ENCODE measurements at places on chromosomes 2 and 18.

- DNase-seq = no peak
Measured at GRCh38 chr18:10121786-10122515, 208.1 kb downstream of the VAPA start.

GRCh38 chr18:42113529-42114191, 158.6 kb downstream of the PIK3C3 start:
- no peak for DNase-seq

GRCh38 chr2:136281281-136282114, 163.5 kb upstream of the CXCR4 start:
- peak; percentile 43 for DNase-seq

DNA sequence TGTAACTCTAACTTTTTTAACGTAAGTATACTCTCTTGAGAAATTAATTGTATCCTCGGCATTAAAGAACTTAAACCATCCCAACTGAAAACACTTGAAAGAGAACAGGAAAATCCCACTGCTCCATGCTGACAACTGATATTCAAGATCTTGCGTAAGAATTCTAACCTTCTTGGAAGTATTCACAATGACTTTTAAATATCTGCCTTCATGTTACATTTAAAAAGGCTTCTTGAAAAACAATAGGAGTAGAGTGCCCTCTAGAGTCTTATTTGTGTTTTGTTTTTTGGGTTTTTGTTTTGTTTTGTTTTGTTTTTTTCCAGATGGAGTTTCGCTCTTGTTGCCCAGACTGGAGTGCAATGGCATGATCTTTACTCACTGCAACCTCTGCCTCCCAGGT, 65.4 kb upstream of the DNAJC10 start:
- DNase-seq = no peak

- no peak for DNase-seq
Measured at GRCh38 chr2:170554278-170554955, 160.7 kb upstream of the SP5 start.

- DNase-seq = no peak
Measured at GRCh38 chr18:67476585-67476984, 39.9 kb downstream of the DSEL start.

- DNase-seq = no peak
Measured at GRCh38 chr2:172484706-172485105, 57.3 kb downstream of the ITGA6 start.

DNA sequence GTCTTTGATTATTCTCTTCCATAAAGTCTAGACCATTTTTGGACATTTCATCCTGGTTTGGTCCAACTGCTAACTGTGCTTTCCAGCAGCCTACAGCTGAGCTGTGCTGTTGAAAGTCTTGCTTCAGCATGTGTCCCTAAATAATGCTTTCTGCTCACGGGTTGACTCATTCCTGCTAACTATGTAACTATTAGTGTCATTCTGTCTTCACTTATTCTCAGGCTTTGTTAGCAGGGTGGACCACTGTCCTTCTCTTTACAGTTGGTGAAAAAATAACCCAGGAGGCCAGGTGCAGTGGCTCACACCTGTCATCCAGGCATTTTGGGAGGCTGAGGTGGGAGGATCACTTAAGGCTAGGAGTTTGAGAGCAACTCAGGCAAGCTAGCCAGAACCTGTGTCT, 8.9 kb downstream of the ADAM23 start:
- DNase-seq = no peak

GRCh38 chr2:108193251-108193650, 46.5 kb upstream of the SULT1C3 start:
- DNase-seq = no peak

DNA sequence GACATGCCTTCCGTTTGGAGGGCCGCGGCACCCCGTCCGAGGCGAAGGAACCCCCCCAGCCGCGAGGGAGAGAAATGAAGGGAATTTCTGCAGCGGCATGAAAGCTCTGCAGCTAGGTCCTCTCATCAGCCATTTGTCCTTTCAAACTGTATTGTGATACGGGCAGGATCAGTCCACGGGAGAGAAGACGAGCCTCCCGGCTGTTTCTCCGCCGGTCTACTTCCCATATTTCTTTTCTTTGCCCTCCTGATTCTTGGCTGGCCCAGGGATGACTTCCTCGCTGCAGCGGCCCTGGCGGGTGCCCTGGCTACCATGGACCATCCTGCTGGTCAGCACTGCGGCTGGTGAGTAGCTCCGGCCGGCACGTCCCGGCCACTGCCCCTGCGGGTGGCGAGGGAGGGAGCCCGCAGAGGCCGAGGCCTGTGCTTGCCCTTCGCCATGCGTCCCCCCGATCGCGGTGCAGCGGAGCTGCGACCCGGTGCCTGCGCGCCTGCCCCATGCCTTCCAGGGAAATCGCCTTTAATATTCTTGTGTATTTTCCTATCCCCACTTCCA, 1.2 kb downstream of the BMPR2 start:
- DNase-seq = peak; percentile 13

GRCh38 chr2:10514743-10515142, 66.6 kb upstream of the ODC1 start:
- no peak for DNase-seq

GRCh38 chr2:46386763-46387162, 89.6 kb downstream of the EPAS1 start:
- DNase-seq = no peak

DNA sequence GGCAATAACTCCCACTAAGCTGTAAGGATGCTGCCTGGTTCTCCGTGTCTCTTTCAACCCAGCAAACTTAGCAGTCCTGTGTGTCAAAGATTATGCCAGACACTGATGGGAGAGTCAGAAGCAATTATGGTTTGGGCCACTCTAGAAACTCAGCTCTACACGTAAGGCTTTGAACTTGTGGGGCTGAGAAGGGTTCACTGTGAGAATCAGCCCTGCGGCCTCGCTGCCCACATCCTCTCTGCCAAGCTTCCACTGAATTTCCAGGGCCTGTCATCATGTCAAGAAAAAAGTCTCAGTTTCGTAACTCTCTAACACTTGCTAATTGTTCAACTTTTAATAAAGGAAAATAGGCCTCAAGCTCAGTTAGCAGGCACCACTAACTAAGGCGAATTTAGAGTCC, 308.8 kb upstream of the LYPD1 start:
- DNase-seq = no peak

- DNase-seq = no peak
Measured at GRCh38 chr2:156340804-156341451, 8.4 kb upstream of the NR4A2 start.
